ENCODE measurements at places on chromosomes 7 and 10.

GRCh38 chr10:69130251-69130650 lies 6.3 kb downstream of the VPS26A start:
- no peak for DNase-seq

GRCh38 chr10:71920540-71921323 lies 43.5 kb upstream of the CHST3 start:
- DNase-seq: no peak

GRCh38 chr10:24617771-24618396 lies 105.8 kb downstream of the ARHGAP21 start:
- no peak for DNase-seq

DNA sequence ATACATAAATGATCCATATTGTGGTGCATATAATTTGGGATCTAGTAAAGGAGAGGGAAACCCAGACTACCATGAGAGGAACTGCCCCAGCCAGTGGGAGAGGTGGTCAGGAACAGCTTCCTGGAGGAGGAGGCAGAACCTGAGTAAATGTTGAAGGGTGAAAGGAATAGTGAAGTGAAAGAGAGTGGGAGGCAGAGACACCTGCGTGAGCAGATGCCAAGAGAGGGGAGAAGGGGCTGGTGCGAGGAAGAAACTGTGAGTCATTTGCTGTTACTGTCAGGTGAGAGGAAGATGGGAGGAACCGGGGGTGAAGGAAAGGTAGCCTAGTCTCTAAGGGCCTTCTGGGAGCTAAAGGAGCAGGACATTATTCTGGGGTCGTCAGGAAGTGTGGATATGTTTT lies 294.8 kb downstream of the GRID1 start:
- DNase-seq: no peak

GRCh38 chr7:70944516-70944915 lies 187.4 kb upstream of the GALNT17 start:
- DNase-seq: no peak

DNA sequence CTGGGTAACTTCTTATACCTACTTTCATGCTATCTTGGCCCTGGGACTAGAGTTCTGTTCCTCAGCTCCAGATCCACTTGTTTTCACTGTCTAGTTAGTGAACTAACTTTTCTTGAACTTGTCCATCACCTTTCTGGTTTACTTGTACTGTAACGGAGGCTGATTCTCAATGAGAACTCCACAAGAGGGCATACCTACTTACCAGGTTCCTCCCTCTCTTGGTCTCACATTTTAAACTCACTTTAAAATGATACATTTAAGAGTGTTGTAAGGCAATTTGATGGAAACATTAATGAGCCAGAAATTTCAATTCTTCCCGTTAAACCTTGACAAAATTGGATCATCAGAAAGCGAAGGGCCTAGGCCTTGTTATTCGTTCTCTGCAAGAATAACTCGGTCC lies 111.6 kb downstream of the MAGI2 start:
- DNase-seq: no peak
